ENCODE measurements at places on chromosomes 16 and 17. TPM values are rescaled to one million over a fixed set of nuclear protein-coding genes. Genes with fewer than 3 reads are reported as not detected.

CSH1 gene
- not detected for total RNA-seq

MPG gene
- total RNA-seq = 26.2 TPM

PEMT gene
- 13.9 TPM for total RNA-seq

HP gene
- 16.1 TPM for total RNA-seq

ACSM2A gene
- total RNA-seq = not detected

NTN1 gene
- total RNA-seq = 0.21 TPM

MYH2 gene
- total RNA-seq = not detected

KRT39 gene
- total RNA-seq = not detected

CHTF18 gene
- total RNA-seq = 8.8 TPM

NPIPA5 gene
- 2.0 TPM for total RNA-seq

EVPL gene
- total RNA-seq = under 0.01 TPM

USP10 gene
- total RNA-seq = 141 TPM

KRTAP3-2 gene
- total RNA-seq = not detected

Data from mononuclear cell (primary cell).